ENCODE measurements at places on chromosomes 11 and 22. TPM values are rescaled to one million over a fixed set of nuclear protein-coding genes. Genes with fewer than 3 reads are reported as not detected.
A peak's percentile ranks its signal among the peaks of the same experiment; 100 is the strongest.

The GRM5 gene
- total RNA-seq: 0.06 TPM

The POU2AF1 gene
- total RNA-seq: 12.9 TPM

The PRR5 gene
- total RNA-seq: 21.8 TPM

The MS4A8 gene
- 61.4 TPM for total RNA-seq

The GAS2 gene
- total RNA-seq: 3.3 TPM

The MMP8 gene
- total RNA-seq: not detected

The OR51I1 gene
- total RNA-seq: 0.23 TPM

DNA sequence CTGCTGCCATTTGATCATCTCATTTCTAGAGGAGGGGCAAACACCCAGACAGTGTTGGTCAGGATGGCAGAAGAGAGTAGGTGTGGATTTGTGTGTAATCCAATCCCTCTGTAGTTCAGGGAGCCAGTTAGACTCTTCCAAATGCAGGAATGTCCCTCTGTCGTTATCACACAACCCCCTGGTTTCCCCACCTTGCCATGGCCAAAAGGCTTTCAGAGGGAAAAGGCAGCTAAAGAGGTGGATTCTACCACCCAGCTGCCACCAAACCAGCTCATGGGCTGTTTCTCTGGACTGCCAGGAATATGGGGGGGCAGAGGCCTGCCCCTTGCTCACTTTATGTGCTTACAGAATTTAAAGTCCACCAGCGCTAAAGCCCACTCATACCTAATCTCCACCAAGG, 18.1 kb downstream of the TSKU start:
- no peak for DNase-seq

- peak; percentile 87 for DNase-seq
These were observed 11.1 kb downstream of the GRK2 start for GRCh38 chr11:67277231-67277961.

- no peak for DNase-seq
These were observed 233.9 kb downstream of the TENM4 start for GRCh38 chr11:79206951-79207350.

DNA sequence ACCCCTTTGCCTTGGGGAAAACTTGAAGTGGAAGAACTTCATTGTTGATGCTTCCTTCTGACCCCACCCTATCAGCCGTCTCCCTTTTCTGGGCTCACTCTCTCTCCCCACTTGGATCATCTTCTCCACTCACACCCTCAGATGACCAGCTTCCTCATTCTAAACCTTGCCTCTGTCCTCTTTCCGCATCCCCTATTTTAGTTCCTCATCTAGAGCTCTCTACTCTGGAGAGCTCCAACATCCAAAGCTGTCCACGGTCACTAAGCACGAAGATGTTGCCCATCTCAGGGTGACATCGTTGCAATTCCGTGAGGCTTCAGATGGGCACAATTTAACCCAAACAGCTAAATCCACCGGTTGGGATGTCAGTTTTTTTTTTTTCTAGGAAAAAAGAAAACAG, 31.6 kb upstream of the ME3 start:
- DNase-seq: no peak

DNA sequence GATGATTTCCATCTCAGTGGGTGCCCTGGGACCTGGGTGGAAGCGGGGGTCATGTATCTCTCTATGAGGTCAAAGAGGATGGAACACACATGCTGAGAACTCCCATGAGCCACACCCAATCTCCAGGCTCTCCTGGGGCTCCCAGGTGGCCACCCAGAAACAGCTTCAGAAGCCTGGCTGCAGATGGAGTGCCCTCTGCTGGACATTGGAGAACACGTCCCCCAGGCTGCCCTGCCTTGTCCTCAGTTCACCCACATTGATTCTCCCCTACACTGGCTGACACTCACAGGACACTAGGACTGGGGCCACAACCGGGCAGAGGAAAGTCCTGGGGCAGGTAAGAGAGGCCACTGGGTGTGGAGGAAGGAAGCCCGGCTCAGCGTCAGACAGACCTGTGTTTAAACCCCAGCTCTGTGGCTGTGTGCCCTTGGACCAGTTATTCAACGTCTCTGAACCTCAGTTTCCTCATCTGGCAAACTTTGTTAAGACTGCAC, 4.5 kb upstream of the NOL12 start:
- peak; percentile 77 for DNase-seq

DNA sequence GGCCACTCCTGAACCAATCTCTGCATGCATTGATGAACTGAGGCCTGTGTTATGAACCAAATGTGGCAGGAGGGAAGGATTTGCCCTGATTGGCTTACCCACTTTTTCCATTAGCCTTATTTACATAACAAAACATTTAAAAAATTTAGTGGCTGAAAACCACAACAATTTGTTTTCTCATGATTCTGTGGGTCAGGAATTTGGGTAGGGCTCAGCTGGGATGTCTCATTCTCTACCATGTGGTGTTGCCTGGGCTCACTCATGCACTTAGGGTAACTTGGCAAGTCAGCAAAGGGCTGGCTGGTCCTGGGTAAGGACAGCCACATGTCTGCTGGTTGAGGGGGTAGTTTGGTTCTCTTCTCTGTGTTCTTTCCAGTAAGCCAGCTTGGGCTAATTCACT, 35.1 kb upstream of the CYP2R1 start:
- no peak for DNase-seq

DNA sequence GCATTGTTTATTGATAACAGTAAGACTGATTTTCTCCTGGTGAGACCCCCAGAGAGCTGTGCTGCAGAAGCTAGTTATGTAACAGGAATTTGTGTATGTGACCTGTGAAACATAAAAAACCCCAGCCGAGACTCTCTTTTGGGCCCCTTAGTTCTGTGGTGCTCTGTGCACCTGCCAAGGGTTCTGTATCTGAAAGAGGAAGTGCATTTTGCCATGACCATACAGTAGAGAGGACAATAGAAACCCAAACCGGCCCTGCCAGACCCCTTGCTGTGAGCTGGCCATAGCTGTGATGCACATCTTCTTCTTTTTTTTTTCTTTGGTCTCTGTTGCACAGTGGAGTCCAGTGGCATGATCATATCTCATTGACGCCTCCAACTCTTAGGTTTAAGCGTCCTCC, 31.4 kb upstream of the APOL5 start:
- no peak for DNase-seq

- DNase-seq: no peak
These were observed 5.7 kb downstream of the LTBP3 start for GRCh38 chr11:65552388-65552951.

- no peak for DNase-seq
These were observed 64.7 kb downstream of the PDE2A start for GRCh38 chr11:72609476-72609875.

- peak; percentile 88 for DNase-seq
These were observed 50.3 kb downstream of the TEAD1 start for GRCh38 chr11:12724301-12725054.

GRCh38 chr11:109196016-109196415, 226.0 kb upstream of the C11orf87 start:
- no peak for DNase-seq

- DNase-seq: no peak
These were observed 153.8 kb upstream of the ARHGAP20 start for GRCh38 chr11:110866081-110866480.

DNA sequence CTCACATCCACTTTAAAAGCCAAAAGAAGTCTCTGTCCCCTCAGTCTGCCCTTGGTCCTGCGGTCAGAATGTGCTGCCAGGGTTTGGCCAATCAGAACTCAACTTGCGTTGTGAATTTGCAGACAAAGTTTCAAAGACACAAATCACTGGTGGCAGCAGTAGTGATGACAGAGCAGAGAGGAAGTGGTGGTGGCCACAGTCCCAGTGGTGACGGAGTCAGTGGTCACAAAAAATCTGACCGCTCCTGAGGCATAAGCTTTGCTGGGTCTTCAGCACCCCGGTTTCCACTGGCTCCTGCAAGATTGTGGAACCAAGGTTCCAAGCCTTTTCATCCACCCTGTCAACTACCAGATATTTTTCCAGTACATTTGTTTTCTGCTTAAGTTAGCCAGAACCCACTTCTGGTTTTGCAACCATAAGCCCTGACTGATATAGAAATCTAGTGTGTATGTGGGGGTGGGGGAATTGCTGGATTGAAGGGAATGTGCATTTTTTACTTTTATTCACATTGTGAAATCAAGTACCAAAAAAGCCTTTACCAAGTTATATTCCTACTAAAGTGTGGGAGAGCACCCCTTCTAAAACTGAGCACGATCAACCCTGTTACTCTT, 112.3 kb downstream of the TMPRSS5 start:
- DNase-seq: no peak

GRCh38 chr22:35840302-35840739, 122.6 kb downstream of the APOL5 start:
- peak; percentile 85 for DNase-seq

- no peak for DNase-seq
These were observed 15.0 kb downstream of the UBE2L6 start for GRCh38 chr11:57552479-57552878.

- DNase-seq: no peak
These were observed 331.1 kb upstream of the B3GAT1 start for GRCh38 chr11:134742956-134743819.

DNA sequence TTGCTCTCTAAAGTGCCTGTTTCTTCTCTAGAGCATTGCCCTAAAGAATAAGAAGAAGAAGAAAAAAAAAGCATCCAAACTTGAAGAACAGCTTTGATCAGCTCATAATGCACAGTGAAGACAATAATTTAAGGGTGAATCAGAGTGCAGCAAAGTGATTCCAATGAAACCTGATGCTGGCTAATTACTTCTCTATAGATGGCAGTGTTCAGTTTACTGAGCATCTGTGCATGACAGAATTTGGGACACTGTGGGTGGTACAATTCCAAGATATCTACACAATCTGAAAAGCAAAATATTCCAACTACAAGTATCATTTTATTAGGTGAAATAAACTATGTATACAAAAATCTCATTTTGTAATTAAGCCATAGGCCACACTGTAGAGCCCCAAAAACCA, 450.5 kb upstream of the CCDC90B start:
- no peak for DNase-seq

DNA sequence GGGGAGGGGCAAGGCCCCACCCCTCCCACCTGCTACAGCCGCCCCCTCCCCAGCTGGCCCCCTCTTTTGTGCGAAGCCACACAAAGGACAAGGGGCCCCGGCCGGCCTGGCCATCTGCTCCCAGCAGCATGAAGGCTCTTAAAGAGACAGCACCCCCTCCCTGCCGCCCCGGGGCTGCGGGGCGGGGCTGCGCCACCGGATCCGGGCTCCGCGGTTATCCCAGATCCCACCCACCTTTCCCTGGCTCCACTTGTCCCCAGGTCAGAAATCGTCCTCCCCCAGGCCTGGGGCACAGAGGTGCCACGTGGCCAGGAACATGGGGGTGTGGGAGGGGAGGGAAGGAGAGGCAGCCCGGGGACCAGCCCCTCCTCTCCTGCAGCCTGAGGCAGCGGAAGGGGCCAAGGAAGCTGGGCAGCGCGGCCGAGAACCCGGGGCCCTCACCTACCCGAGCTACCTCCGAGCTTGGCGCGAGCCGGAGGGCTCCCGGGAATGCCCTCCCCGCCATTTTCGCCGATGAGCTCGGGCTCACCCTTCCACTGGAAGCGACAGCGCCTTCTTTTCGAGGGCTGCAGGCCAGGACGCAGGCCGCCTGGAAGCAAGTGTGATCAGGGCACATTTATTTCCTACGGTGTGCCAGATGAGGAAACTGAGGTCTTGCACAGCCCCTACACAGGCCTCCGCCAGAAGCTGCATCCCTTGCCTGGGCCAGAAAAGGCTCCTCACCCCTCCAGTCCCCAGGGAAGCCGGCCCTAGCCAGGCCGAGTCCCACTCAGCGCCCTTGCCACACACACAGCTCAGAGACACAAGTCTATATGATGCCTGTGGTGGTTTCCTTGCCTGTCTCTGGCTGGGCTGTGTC, 2.5 kb upstream of the RCOR2 start:
- no peak for DNase-seq

Data from mucosa of gallbladder (tissue), 1 donor.